T-helper 1 cell (primary cell): ENCODE measurements at places on chromosomes 2 and 18.

GRCh38 chr2:9274701-9275343 lies 68.2 kb downstream of the ASAP2 start:
- no peak for DNase-seq

GRCh38 chr2:201182650-201183364 lies at the start of gene CASP10:
CASP10 (plus strand) TSS chr2:201183141; CDS start chr2:201185778, 2,637 bp downstream.
- DNase-seq, result peak; percentile 83

- no peak for DNase-seq
Observed at GRCh38 chr2:226139759-226140158, 659.9 kb downstream of the IRS1 start.

GRCh38 chr18:68713796-68714195 lies 1.1 kb downstream of the TMX3 start:
- DNase-seq, result no peak

- DNase-seq, result no peak
Observed at GRCh38 chr2:22355816-22356433, 1029.1 kb upstream of the KLHL29 start.

- DNase-seq, result no peak
Observed at GRCh38 chr2:217258170-217258569, 398.3 kb upstream of the TNP1 start.

DNA sequence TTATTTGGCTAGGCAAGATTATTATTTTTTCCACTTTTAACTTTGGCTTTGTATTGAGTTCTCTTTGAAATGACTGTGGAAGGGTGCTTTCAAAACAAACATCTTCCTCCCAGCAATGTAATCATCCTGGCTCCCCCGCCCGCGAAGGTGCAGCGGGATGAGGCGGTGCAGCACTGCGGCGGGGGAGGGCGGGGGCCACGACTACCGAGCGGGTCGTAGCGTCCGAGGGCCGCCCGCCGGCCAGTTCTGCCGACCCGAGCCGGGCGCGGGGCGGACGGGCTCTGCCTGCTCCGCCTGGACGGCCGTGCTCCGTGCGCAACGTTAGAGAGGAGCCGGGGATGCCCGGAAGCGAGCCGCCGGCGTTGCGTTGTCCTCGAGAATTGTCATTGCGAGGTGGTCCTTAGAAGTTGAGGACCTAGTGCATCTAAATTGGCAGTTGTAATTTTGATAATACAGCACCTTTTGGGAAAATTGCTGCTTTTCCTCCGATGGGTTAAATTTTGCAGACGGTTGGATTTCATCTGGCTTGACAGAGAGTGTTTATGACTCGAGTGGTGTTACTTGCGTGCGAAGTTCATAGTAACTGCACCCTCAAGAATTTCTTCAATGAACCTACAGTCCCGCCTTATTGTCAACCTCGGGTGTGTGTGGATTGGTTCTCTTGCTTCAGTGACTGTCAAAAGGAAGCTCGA lies 1.1 kb downstream of the EPC2 start:
- peak; percentile 89 for DNase-seq

GRCh38 chr2:33388996-33389395 lies 87.5 kb upstream of the RASGRP3 start:
- no peak for DNase-seq

- no peak for DNase-seq
Observed at GRCh38 chr2:127680706-127681287, 5.5 kb upstream of the LIMS2 start.

- no peak for DNase-seq
Observed at GRCh38 chr18:76988827-76989646, 143.5 kb downstream of the MBP start.

DNA sequence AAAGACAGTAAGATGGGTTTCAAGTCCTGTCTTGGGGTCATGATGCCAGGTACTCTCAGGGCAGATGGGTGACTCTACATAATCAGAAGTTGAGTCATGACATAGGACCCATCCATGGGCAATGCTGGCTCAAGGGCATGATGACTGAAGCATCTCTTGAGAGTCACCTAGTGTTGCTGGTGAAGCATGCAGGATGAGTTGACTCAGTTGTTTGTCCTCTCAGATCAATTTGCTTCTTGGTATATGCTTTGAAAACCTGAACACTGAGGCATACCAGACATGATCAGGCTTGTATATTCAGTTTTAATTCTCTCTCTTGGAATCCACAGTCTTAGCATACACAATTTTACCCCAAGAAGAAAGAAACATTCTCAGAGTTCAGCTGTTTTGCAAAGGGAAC lies 658.9 kb upstream of the NXPH2 start:
- no peak for DNase-seq

- DNase-seq, result no peak
Observed at GRCh38 chr2:187529977-187530721, 24.1 kb downstream of the TFPI start.

GRCh38 chr18:9642799-9643462 lies 28.6 kb upstream of the PPP4R1 start:
- no peak for DNase-seq

DNA sequence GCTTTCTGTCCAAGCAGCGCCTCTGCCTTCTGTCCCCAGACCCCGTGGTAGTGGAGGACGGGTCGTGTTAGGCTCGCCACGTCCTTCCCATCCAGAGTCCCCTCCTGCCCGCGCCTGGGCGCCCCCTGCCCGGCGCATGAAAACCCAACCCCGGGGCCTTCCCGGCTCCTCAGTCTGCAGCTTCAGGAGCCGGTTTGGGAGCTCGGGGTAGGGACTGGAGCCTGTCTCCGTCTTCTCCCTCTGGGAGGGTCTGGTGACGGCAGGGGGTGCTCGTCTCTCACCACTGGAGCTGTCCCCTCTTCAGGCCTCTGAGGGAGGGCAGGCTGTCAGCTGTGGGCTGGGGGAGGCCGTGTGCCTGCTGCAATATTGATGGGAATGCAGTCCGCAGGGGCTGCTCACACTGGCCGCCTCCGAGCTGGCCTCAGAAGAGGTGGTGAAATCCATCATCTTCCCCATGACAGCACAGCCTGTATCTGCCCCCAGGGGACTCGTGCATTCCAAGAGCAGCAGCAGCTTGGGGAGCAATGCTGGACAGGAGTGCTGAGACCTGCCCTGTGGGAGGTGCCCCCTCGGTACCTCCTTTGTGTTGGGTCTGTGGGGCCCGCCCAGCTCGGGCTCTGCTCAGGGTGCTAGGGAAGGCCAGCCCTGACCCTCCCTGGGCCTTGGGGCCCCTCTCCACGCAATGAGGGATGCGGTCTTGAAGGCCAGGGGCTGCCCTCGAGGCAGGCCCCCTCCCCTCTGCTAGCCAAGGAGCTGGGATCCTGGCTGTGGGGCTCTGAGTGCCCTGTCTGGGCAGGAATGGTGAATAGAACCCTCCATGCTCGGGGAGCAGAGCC lies 17.8 kb upstream of the KLHL30 start:
- no peak for DNase-seq

DNA sequence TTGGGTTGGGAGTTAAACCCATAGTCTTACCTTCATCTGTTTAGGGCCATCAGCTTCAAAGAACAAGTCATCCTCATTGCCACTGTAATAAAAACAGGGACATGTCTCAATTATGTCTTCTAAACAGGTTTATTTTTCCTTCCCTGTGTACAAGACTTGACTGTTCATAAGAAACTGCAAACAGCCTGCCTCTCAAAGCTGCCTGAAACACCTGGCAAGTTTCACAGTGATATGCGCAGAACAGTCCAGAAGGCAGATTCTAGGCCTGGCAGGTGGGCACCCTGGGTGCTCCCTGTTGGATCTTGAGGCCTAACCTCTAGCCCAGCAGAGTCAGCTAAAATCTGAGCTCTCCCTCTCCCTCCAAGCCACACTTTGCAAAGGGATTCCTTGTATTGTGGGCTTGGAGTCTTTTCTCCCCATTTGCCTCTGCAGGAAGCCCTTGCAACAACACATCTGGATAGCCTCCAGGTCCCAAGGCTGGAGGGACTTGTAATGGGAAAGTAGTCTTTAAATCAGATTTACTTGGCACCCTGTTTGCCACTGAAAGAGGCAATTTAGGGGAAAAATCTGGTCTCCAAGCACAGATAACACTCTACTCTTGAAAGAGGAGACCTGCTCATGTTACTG lies 930 bp downstream of the IL1B start:
- DNase-seq, result no peak

DNA sequence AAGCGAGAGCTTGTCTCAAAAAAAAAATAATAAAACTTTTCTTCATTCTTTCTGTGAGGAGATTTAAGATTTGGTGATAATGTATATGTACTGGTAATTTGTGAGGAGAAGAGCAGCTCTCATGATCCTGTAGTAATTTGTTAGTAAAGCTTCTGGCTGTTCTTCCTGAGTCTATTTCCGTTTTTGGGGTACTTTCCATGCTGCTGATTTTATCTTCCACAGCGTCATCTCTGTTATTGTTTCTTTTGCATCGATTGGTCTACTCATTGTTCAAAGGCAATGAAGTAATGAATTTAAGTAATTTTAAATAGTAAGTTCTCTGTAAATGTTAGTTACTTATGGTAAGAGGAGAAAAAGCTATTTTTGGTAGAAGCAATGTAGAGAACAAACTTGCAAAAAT lies 12.0 kb downstream of the NDUFAF7 start:
- no peak for DNase-seq

DNA sequence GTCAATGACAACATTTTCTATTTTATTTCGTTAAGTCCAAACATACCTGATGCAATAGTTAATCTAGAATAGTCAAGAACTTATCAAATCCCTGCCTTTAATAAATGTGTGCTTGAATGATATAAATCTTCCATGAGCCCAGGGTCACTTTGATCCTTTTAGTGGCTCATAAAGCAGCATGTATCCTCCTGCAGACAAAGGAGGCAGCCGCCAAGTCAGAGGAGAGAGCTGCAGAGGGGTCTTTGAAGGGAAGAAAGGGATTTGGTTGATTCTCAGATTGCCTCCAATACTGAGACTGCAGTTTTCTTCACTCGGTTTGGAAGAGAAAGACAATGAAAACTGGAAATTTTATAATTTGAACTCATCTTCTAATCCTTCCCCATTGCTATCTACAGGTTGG lies 378.4 kb upstream of the PIK3C3 start:
- DNase-seq, result no peak

- no peak for DNase-seq
Observed at GRCh38 chr18:51447351-51448342, 250.2 kb upstream of the MEX3C start.

DNA sequence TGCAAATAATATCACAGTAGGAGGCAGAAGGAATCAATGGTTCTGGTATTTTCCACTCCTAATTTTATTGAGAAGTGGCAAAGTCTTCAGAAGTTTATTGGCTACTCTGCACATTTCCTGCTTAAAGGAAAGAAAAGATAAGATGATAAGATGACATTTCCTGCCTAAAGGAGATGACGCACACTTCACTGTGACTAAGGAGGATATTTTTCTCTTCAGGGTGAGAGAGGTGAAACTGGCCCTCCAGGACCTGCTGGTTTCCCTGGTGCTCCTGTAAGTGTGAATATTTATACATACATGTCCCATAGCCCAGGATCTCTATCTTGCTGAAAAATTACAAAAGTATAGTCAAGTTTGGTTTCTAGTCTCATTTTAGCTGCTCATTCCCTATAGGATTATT lies 27.9 kb downstream of the COL3A1 start:
- no peak for DNase-seq

- DNase-seq, result no peak
Observed at GRCh38 chr18:5444269-5444668, 99.5 kb downstream of the EPB41L3 start.

- DNase-seq, result no peak
Observed at GRCh38 chr2:9205486-9205885, 1.1 kb upstream of the ASAP2 start.

DNA sequence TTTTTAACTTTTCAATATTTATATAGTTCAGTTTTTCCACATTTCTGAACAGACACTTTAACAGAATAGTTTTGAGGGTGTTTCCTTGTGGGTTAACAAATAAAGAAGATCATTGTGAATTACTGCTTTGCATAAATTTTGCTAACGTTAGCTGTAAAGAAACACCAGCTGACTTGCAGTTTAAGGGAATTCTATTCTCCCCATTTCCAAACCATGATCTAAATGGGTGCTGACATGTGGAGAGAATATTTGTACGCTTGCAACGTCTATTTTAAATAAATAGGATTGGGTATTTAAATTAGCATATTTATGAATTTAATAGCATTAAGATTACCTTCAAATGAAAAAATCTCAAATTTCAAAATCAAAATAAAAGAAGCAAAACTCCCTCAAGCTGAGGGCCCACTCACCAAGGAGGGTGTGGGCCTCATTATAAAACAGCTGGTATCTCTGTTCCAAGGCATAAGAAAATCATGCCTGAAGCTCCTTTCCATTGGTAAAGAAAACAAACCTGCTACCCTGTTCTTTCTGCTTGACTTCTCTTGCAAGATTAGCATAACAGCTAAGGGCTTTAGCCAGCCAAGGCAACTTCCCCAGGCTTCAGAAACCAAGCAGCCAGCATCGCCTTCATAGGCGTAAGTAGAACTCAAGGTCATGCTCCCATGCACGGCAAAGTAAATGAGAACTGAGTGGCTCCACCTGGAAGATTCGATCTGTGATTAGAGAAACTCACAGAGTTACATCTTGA lies 3.2 kb downstream of the MRO start:
- no peak for DNase-seq

- no peak for DNase-seq
Observed at GRCh38 chr2:27014771-27015433, 17.9 kb upstream of the TMEM214 start.

GRCh38 chr2:170371231-170371998 lies 193.5 kb downstream of the MYO3B start:
- DNase-seq, result no peak

- DNase-seq, result no peak
Observed at GRCh38 chr2:105812180-105813044, 67.7 kb downstream of the NCK2 start.

- DNase-seq, result no peak
Observed at GRCh38 chr2:99595373-99595772, 105.6 kb upstream of the REV1 start.

GRCh38 chr18:25832001-25832604 lies 258.3 kb downstream of the SS18 start:
- DNase-seq, result no peak

DNA sequence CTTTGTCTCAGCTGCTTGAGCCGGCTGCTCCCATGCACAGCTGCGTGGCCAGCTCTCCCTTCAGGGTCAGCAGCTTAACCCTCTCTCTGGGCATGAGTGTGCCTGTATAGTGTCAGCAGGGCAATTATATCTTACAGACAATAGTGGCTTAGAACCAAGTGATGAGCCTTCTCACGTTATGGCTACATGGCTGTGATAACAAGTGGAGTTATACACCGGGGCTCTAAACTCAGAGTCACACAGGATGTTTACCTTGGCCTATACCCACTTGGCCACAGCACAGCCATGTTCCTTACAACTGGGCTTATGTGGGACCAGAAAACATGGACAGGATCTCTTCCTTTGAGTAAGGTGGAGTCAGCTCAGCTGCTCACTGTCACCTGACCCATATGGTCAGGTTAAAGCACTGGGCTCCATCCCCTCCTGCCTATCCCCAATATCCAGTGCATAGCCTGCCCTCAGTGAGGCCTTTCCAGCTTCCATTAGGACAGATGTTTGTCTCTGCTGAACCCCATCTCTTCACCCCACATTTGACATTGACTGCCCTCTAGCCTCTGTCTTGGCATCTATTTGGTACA lies 294.2 kb upstream of the NCKAP5 start:
- DNase-seq, result no peak

GRCh38 chr2:30706534-30707303 lies 100.5 kb downstream of the CAPN13 start:
- peak; percentile 66 for DNase-seq
